ENCODE measurements at places on chromosomes 3 and 15.
A peak's percentile ranks its signal among the peaks of the same experiment; 100 is the strongest.

GRCh38 chr15:40239404-40239692 lies 485 bp downstream of the PAK6 start:
- DNase-seq, result no peak

- DNase-seq, result no peak
Observed at GRCh38 chr3:72722930-72723726, 125.1 kb downstream of the SHQ1 start.

DNA sequence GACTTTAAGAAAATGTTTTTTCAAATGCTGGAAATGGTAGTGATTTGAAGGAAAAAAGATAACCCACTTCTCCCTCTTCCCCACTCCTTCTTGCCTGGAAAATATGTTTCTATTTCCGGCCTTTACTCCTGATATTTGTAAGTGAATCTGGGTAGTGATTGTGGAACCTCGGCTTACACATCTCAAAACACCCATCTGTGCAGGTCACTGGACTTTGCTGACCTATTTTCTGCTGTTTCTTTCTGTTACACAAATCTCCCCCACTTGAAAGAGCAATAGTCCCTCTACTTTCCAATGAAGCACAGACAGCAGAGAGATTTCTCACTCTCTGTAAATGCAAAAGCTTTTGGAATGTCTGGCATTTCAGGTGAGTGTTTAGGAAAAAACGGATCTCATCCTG lies 76.9 kb upstream of the ICE2 start:
- no peak for DNase-seq

- DNase-seq, result no peak
Observed at GRCh38 chr15:26504009-26504408, 268.9 kb downstream of the GABRB3 start.

DNA sequence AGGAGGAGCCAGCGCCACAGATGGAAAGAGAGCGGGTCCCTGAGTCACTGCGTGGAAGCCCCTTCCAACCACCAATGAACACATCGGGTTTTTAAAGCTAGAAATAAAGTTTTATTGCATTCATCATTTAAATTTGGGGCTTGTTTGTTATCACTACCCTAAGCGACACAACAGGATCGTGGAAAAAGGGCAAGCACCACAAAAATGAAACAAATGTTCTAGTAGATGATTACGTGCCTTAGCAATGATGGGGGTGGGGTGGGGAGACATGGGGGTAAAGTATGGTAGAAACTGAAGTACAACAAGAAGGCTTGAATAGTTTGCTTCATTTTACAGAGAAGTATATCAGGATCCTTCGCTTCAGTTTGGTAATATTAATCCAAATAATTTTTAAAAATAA lies 221.6 kb upstream of the ATP10A start:
- DNase-seq, result no peak

DNA sequence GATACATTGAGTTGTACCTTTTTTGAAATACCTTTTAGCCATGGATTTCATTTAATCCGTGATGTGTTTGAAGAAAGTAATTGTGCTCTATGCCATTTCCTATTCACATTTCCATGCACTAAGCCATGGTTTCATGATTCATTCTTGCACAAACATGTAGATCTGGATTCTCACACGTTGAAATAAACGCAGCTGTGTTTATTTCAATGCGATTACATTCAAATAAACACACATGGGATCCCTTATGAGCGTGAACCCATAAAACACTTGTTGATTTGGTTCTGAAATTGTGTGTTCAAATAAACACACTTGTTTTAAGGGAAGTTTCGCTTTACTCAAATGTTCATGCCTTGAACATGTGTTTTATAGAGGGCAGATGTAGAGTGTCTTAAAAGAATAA lies 39.2 kb downstream of the BBX start:
- no peak for DNase-seq

DNA sequence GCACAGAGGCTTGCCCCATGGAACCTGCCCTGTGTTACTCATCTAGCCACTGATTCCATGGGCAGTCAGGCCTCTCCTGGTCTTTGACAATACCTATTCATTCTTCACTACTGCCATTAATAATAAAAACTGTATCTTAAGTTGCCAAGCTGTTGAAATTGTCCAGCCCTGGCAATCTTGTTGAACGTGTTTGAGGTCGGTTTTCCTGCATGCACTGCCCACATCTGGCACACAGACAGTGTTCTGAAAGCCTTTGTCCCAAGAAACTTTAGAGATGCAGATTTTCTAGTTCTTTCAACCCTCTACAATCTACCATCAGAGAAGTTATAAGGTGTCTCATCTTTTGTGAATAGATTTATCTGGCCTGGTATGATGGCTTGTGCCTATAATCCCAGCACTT lies 567.2 kb upstream of the NECTIN3 start:
- no peak for DNase-seq

DNA sequence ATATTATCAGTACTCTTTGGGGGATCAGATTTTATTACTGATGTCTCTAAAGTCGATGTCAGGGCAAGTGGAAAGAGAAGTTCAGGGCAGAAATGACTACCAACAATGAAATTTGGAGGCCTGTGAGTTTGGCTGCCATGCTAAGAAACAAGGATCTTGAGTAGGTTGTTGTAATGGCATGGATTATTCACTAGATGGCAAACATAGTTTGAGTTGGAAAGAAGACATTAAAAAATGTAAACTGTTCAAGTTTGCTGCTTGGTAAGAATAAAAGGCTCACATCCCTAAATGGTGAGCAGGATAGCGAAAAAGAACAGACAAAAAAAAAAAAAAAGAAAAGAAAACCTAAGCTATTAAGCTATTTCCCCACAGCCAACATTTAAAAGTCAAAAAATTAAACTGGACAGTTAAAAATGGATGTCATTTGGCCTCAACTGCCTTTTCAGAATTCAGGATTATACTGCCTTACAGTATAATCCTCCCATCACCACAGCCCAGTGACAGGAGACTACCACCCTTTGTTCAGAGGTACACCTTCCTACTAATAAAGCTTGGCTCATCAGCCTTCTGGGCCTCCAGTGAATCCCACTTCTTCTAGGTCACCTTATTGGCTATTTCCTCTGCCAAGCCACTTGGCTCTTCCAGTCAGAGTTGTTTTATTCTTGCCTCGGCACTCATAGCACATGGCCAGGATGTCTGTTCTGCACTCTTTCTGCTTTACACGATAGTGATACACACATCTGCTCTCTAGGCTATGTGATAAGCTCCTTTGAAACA lies 163.7 kb downstream of the PLD1 start:
- no peak for DNase-seq

DNA sequence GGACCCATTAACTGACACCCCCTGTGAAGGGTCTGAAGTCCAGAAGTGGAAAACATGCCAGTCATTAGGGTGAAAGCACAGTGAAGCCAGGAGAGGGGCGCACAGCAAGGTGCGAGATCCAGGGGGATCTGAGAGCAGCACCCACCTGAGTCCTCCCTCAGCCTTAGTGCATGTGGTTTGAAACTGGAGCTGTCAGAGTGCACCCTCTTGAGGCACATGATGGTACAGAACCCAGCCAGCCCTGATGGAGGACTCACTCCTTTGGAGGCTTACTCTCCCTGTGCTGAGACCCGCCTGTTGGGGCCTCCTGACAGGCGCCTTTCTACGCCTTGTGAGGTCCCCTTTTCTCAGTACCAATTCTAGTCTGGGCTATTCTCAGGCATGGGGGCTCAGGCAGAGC lies 77.8 kb downstream of the IL20RB start:
- no peak for DNase-seq

- DNase-seq, result peak; percentile 20
Observed at GRCh38 chr3:94234177-94234788, 171.4 kb downstream of the NSUN3 start.

DNA sequence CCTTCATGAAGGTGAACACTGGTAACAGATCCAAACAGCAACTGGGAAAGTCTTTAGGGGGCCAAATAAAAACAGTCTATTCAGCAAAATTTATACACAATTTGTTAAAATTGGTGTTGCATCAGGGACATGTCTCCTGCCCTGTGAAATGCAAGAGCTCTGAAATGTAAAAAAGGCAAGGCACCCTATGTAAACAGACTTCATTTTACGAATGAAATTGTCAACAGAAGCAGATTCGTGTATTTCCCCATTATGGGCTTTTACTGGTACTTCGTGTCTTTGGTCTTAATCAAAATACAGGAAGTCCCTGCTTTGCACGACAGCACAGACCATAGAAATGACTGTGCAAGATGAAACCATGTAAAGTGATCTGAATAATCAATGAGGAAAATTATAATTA lies 127.3 kb upstream of the THBS1 start:
- DNase-seq, result no peak

GRCh38 chr3:32897001-32897601 lies 54.3 kb upstream of the CCR4 start:
- no peak for DNase-seq

- DNase-seq, result no peak
Observed at GRCh38 chr3:49652218-49652902, 21.8 kb upstream of the APEH start.

DNA sequence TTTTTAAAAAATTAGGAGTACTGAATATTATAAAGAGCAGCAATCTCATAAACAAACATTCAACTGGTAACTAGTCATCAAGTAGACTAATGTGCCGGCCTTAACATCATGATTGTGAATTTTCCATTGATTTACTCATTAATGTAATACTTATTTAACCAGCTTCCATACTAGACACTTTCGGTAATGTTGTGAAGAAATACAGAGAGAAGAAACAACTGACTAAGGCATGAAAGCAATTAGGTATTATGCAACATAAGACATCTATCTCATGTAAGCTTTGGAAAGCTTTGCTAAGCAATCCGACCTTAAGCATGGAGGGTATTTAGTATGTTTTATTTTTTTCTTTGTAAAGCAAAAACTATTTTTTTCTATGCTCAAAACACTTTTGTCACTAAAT lies 108.0 kb downstream of the IL1RAP start:
- no peak for DNase-seq

- no peak for DNase-seq
Observed at GRCh38 chr15:41756198-41756597, 18.1 kb upstream of the MAPKBP1 start.

DNA sequence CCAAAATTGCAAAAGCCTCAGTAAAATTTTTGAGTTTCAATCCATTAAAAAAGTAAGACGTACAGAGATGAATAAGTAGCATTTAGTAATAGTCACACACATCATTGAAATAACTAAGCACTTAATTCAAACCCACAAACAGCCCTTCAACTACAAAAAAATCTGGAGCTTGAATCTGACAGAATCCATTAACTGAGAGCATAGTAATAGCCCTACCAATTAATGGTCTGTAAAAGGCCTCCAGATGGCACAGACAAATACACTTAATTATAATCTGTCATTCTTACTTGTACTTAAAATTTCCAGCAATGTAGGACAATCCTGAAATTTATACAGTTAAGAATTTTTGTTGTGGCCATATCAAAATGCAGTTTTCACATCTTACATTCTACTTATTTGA lies 246.9 kb downstream of the VGLL3 start:
- no peak for DNase-seq

- peak; percentile 26 for DNase-seq
Observed at GRCh38 chr15:65189102-65189740, 4.1 kb upstream of the CLPX start.

DNA sequence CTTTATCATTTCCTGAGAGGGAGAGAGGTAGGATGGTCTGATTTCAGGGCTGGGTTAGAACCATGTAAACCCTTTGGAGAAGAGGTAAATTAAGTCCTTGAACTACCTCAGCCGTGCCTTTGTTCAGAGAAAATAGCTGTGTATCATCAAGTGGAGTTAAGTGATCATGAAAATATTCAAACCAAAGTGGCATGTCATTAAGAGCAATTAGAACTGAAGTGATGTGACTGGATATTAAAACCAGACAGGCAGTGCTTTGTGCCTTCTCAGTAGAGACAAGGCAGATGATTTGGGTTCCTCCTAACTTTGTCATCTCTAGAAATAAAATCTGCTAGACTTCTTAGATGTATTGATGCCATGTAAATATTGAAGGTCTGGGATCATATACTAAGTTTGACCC lies 171.5 kb downstream of the IL5RA start:
- no peak for DNase-seq

DNA sequence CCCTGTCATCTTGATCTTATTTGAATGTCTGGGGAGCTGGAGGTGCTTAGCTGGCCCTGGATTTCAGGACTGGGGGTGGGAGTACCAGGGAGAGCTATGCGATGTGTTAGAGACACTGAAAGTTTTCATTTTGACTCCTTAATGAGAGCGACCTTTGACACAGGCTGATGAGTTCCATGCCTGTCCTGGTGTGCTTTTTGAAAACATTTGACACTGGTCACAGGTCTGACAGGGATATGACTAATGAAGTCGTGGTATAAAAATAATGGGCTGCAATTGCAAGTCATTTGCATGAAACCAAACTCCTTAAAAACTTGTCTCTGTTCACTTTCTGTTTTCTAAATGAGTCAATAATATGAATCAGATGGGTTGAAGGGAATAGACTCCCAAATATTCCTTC lies 81.9 kb downstream of the MECOM start:
- no peak for DNase-seq

GRCh38 chr3:29463304-29463703 lies 182.4 kb downstream of the RBMS3 start:
- no peak for DNase-seq

- DNase-seq, result no peak
Observed at GRCh38 chr15:28955993-28956421, 70.2 kb downstream of the APBA2 start.

- DNase-seq, result no peak
Observed at GRCh38 chr3:36911990-36912804, 32.7 kb downstream of the TRANK1 start.

DNA sequence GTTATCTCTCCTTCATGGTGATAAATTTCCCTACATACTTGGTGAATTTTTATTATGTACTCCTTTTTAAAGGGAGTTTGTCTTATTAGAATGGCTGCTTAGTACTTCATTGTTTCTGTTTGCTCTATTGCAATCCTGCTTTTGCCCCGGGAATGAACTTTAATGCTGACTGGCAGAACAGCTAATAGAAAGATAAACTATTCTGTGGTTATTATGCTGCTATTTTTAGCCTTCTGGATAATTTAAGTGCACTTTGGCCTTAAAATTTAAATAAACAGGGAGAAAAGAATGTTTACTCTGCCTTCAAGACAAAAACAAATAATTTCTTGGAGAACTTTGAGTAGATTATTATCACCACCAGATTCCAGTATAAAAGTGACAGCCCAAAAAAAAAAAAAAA lies 413.8 kb upstream of the CCDC54 start:
- DNase-seq, result no peak

GRCh38 chr3:195001961-195002861 lies 268.7 kb downstream of the XXYLT1 start:
- DNase-seq, result peak; percentile 8

DNA sequence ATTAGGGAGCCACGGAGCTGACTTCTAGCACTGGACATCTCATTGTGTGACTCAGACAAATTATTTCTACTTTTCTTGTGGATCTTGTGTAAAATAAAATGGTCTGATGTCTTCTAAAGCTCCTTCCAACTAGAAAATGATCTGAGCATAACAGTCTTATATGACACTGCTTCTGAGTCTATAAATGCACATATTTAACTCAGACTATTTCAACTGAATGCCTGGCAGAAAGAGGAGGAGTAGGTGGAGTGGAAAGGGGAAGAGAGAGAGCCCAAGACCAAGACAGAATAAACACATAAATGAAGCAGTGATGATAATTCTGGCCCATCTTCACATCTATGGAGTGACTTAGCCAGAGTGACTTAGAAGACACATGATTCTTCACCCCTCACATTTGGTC lies 162.3 kb upstream of the PDZRN3 start:
- no peak for DNase-seq

Data from neural crest cell (in vitro differentiated cells).